ENCODE measurements at places on chromosomes 7 and 10.

- no peak for DNase-seq
Measured at GRCh38 chr10:110115784-110116520, 91.5 kb upstream of the MXI1 start.

DNA sequence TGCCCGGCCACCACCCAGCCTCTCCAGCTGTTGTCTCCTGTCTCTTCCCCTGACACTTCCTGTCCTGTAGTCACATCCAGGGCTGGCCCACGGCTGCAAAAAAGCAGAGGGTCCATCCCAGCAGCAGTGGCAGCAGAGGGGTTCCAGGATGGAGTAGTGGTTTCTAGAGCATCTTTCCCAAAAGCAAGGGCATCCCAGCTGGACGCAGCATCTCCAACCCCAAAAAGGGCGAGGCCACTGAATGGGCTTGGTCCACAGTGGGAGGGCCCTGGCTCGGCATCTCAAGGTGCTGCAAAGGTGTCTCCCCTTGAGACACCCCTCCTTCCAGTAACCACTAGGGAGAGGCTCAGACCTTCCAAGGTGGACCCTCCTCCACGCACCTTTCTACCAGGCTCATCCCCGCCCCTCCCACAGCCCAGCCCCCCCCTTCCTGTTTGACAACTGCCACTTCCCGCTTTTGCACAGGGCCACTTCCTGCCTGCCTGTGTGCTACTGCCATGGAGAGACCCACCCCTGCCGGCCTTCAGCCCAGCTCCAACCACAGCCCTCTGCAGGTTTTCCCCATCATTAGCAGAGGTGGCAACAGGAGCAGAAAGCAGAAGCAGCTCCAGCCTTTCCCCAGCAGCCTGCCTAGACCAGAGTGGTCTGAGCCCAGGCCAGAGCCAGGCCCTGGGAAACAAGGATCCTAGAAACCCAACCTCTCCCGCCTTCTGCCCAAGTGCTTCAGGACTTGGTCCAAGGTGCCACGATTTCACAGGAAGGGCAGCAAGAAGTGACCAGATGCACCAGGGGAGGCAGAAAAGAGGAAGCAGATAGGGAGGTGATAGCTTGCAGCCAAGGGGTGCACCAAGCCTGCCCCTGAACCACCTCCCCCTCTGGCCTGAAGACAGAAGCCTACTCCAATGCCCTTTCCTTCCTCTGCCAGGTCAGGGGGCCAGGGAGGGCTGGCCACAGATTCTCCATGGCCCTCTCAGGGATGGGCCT is 8.6 kb downstream of the CAMK2G start:
- DNase-seq, result no peak

GRCh38 chr7:80063834-80064233 is 70.8 kb upstream of the GNAI1 start:
- DNase-seq, result no peak

GRCh38 chr10:69911613-69912528 is 110.2 kb downstream of the COL13A1 start:
- DNase-seq, result no peak

DNA sequence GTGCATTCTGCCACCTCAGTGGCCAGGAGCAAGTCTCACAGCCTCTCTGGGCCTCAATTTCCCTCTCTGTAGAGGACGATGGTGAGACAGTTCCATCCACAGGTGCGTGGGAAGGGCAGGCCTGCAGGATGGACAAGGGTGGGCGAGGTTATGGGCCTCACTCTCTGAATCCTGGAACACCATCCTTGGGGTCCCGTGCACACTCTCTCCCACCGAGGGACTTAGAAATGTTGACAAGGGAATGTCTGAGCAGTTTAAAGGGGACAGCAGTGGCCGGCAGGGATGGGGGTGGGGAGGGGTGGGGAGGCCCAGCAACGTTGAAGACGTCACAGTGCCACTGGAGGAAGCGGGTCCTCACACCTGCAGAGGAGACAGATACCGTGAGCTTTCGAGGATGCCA is 111.5 kb downstream of the FOXL3 start:
- DNase-seq, result no peak

DNA sequence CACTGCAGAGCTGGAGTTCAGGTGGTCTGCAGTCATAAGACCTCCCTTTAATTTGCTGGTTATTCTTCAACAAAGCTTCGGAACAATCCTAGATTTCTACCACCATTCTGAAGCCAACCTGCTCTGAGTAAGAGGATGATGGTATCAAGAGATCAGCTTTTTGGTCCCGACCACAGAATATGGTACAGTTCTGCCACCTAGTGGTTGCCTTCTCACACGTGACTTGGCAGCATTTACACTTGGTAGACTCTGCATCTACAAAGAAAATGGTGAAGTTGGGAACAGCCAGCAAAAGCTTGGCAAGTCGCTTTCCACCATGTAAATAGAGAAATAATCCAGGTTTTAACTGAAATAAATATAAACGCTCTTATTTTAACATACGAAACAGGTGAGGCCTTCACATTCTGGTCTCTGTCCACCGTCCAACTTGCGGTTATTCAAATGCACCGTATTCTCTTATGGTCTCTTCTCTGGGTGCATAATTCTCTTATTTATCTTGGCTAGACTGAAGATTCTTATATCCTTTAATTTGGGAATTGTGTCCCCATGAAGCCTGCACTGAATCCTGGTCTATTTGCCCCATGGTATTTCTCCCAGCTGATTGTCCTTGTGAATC is 173.9 kb upstream of the GRM3 start:
- peak; percentile 81 for DNase-seq

GRCh38 chr7:55592492-55592891 is 20.2 kb upstream of the VOPP1 start:
- DNase-seq, result no peak

GRCh38 chr10:129716881-129717280 is 247.2 kb downstream of the EBF3 start:
- DNase-seq, result no peak

DNA sequence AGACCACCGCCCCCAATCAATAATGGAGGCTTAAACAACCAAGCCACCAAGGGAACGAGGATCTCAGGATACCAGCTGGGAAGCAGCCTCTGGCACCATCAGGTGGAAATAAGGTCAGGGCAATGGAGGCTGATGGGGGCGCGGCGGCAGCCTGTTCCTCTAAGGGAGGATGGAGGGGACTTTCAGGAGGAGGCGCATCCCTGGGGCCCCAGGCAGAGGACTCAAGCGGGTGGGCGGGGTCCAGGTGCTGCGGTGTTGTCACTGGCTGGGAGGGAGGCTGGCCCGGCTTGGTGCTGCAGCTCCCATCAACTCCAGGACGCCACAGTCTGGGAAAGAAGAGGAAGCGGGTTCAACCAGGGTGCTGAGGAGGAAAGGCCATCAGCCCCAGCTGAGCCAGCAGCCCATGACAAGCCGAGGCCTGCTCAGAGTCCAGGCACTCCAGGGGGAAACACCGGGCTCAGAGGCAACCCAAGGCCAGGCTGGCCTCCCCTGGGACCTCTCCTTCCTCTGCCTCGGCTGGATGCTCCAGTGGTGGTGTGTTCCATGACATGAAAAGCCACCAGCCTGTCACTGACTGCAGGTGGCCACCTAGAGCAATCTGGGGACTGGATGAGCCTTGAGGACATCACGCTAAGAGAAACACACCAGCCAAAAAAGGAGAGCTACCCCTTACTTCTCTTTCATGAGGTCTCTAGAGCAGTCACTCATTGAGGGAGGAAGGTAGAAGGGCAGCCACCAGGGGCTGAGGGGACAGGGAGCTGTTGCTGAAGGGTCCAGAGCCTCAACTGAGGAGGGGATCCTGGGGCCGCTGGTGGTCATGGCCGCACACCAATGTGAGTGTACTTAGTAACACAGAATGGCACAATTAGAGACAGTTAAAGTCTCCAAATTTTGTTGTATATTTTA is 4.6 kb downstream of the GIGYF1 start:
- no peak for DNase-seq

DNA sequence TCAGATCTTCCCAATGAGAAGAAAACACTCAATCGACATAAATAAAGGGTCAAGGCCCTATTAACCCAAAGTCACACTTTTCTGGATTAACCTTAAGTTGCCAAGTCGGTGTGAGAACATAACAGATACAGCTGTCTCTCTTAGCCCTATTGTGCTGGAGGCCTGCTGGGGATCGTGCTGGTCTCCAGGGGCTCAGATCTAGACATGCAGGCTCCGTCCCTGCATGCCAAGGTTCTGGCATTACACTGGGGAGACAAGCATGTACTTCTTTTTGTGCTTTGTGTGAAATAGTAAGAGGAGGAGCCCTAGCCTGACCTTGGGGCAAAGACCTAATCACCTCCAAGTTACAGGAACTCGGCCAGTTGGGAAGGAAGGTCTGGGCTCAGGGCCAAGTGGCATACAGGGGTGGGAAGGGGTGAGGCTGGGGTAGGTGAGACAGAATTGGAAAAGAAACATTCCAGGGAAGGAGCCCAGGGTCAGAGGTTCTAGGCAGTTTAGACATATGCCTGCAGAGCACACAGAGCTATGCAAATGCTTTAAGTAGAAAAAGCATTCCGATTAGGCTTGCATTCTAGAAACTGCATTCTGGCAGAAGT is 216.4 kb downstream of the HECW1 start:
- peak; percentile 36 for DNase-seq

DNA sequence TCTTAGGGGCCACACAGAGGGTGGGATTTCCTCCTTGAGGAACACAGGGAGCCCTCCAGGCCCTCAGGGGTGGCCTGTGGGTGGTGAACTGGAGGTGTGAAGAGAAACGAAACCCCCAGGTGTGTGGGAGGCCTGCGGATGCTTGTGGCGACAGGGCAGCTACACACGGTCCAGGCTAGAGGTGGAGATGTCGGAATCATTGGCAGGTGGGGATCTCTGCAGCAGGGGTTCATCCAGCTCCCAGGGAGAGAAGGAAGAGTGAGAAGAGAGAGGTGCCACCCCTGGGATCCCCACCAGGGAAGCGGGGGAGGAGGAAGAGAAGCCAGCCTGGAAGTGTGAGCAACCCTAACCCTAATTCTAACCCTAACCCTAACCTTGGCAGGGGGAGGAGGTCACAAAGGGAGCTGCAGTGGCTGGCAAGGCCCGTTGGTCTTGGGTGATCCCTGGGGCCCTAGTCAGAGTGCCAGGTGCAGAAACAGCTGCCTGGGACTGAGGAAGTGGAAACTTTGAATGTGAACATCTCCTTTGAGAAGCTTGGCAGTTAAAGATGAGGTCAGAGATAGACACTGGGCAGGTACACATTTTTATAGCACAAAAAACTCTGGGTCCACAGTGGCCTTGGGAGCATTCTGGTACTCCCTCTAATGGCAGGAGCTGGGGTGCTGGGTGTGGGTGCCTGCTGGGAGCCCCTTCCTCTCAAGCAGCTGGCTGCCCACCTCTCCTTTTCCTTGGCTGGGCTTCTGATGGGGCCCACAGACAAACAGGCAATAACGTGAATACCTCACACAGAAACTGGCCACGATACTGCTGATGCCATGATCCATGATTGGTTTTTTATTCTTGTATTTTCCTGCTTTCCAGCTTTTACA is 6.8 kb upstream of the AEBP1 start:
- DNase-seq, result no peak

- DNase-seq, result no peak
Measured at GRCh38 chr7:127873151-127873550, 158.1 kb downstream of the LRRC4 start.

- no peak for DNase-seq
Measured at GRCh38 chr10:23326544-23327307, 17.9 kb downstream of the C10orf67 start.

GRCh38 chr7:31442626-31443025 is 71.3 kb upstream of the ITPRID1 start:
- DNase-seq, result no peak

DNA sequence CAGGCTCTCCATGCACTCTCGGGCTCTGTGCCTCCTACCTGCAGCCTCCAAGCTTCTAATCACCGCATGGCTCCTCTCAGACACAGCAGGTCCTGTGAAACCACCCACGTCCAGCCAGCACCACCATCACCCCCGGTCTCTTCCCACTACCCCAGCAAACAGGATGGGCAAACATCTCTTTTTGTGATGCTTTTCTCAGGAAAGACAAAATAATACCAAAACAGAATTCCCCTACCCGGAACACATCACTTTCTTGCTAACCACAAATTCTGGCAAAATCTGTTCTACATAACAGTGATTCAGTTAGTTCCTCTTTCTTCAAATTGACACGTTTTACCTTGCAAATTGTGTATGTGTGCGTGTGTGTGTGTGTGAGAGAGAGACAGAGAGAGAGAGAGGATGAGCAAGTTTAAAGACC is 6.5 kb downstream of the SNX8 start:
- DNase-seq, result no peak

DNA sequence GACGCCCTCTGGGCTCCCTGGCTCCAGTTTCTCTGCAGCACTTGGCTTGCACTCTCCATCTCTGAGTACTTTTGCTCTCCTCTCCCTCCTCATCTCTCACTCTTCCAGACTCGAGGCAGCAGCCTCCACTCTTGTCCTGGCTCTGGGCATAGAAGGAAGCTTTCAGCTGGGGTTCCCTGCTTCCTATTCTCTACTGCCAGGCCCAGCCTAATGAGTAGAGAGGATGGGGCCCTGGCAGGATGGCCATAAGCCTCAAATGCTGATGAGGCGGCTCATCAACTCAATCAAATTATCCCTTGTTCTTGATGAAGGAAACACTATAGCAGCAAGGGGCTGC is 55.8 kb downstream of the NEURL1 start:
- no peak for DNase-seq

- peak; percentile 56 for DNase-seq
Measured at GRCh38 chr7:42876182-42877068, 35.4 kb downstream of the C7orf25 start.

DNA sequence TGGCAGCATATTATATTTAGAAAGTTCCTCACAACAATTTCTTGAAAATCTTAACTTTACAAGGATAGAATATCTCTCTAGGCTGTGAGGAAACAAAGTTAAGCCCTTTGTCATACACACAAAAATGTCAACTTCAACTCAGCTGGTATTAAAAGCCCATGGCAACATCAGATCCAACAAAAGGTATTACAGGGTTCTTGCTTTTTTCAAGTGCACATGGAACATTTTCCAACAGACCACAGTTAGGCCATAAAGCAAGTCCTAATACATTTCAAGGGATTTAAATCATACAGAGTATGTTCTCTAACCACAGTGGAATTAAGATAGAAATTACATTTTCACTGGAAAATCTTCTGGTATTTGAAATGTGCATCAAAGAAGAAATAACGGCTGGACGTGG is 71.9 kb upstream of the OIT3 start:
- no peak for DNase-seq

DNA sequence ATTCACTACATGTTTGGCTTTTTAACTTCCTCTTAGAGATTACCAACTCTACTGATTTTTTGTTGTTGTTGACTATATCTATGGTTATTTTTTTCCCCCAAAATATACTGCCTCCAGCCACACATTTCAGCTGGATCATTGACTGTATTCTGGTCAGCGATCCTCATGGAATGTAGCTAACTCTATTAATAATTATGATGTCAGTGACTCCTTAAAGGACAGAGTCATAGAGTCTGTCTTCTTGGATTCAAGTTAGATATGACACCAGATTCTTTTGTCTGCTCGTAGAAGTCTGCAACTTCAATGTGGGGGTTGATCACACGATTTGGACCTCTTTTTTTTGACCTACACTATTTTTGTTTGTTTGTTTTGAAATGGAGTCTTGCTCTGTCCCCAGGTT is 33.2 kb downstream of the UBN2 start:
- no peak for DNase-seq

- no peak for DNase-seq
Measured at GRCh38 chr7:35995334-35995733, 157.7 kb upstream of the EEPD1 start.

GRCh38 chr7:155377838-155378579 is 79.9 kb upstream of the EN2 start:
- peak; percentile 55 for DNase-seq

GRCh38 chr10:131346456-131346855 is 34.9 kb upstream of the TCERG1L start:
- DNase-seq, result no peak
